ENCODE measurements at places on chromosomes 5 and 9. TPM values are rescaled to one million over a fixed set of nuclear protein-coding genes. Genes with fewer than 3 reads are reported as not detected.

Gene ZFP2
- total RNA-seq: 3.6 TPM

Gene FNBP1
- 37.4 TPM for total RNA-seq

Gene ZDHHC12
- 5.7 TPM for total RNA-seq

DNA sequence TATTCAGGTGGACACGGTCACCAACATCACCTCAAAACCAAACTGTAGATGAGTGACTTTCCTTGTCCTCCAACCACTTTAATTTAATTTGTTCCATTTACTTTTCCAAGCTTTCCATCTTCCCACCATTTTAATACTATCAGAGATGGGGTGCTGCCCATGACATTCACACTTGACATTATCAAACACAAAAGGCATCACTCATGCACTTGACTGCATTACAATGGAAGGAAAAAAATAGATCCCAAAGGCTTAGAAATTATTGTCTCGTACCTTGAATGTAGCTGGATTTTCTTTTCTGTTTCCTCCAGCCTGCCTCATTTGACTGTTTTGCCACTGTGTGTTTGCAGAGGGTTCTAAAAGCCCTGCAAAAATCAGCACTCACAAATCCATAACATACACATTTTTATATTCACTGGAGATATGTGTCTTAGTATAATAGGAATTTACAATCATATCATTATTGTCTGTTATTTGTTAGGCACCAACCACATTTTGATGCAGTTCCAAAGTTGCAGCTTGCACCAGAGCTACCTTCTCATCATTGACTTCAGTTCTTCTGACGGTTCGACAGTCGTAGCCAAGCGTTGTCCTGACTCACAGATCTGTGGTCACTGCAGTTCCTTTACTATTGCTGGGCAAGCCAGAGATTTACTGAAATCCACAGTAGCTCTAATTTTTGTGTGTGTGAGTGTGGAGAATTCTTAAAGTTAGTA, 712.3 kb upstream of the WWC1 start:
- no peak for DNase-seq

DNA sequence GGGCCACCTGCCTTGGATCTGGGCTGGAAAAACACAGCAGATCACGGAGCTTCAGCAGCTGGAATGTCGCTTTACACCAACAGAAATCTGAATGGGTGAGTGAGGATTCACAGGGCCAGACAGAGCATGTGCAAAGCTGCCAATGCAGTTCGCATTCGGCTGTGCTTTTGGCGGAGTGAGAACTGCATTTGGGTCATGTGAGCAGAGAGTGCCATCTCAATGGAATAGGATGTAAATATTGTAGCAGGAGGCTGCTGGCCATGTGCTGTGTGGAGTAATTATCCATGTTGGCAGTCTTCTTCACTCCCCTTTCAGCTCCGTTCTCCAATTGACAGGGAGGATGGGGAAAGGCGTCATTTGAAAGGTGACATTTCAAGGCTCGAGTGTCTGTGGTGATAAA, at the start of gene ANKRD55:
Gene ANKRD55, minus strand, starts transcription at position 101 of the 400 bp plus-strand sequence. CDS start 417 bp downstream, outside the sequence.
- DNase-seq: no peak

- DNase-seq: no peak
Measured at GRCh38 chr5:179832039-179832745, 11.5 kb downstream of the SQSTM1 start.

GRCh38 chr5:141003791-141004611, 37.7 kb downstream of the PCDHAC2 start:
- DNase-seq: no peak
